ENCODE measurements at places on chromosomes 6 and 20.

GRCh38 chr6:109358204-109358603, 24.1 kb downstream of the CD164 start:
- no peak for DNase-seq

DNA sequence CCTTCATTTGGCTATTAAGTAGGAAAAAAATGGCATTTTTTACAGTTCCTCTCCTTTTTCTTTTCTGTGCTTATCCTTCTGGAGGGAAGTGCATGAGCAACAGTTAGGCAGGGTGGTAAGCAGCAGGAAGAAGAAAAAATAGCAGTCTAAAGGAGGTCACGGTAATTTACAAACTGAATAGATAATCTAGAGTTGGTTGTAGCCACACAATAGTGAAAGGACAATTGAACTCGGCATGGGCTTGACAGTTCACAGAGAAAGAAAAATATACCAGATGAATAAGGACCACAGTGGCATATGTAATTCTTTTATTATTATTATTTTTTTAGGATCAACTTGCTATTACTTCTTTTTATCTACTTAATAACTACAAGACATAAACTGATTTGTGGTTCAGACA, 358.6 kb downstream of the BTBD9 start:
- DNase-seq, result no peak

DNA sequence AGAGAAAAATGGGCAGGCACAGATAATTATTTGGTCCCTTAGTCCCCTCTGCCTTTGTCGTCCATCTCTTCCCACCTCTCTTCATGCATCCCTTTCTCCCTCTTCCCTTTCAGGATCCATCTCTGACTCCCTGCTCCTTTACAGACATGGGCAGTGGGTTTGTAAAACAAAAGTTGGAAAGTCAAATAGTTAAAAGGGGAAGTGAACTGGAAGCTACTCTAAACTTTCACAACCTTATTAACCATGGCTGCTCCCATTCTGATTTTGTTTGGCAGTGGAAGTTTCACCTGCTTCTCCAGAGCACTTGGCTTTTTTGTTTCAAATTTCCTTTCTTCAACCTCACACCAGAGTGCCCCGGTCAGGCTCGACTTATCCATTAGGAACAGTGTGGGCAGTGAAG, 1.2 kb downstream of the HLA-DQA2 start:
- no peak for DNase-seq

GRCh38 chr6:20211941-20212391, 303 bp downstream of the MBOAT1 start:
- no peak for DNase-seq

DNA sequence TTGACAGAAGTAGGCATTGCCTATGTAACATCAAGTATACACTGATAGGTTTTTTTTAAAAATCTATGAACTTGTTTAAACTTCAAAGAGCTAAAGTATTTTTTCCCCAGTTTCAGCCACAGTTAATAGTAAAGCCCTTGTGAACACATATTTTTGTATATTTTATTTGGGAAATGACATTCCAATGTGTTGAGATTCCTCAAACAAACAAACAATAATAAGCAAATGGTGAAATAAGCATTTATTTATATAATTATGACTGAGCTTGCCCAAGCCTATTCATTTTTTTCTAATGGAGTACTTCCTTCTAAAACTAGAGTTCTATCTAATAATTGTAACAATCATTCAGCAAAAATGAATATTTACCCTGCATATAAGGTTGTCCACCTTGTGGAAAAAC, 12.5 kb downstream of the SYCP2 start:
- no peak for DNase-seq

DNA sequence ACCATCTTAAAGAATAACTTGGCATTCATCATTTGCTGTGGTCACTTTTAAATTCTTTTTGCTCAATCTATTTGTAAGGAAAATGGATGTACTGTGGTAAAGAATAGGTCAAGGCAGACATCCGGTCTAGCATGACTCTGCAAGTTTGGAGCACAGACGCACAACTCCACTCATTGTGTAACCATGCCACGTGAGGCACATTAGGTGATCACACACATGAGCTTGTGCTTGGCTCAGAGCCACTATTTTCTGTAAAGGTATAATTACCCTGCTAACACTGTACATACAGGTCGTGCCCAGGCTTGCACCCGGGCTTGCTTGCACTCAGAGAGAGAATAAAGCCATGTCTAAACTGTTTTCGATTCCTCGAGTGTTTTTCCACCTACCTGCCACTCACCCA, 1289.1 kb upstream of the ADGRB3 start:
- DNase-seq, result no peak

DNA sequence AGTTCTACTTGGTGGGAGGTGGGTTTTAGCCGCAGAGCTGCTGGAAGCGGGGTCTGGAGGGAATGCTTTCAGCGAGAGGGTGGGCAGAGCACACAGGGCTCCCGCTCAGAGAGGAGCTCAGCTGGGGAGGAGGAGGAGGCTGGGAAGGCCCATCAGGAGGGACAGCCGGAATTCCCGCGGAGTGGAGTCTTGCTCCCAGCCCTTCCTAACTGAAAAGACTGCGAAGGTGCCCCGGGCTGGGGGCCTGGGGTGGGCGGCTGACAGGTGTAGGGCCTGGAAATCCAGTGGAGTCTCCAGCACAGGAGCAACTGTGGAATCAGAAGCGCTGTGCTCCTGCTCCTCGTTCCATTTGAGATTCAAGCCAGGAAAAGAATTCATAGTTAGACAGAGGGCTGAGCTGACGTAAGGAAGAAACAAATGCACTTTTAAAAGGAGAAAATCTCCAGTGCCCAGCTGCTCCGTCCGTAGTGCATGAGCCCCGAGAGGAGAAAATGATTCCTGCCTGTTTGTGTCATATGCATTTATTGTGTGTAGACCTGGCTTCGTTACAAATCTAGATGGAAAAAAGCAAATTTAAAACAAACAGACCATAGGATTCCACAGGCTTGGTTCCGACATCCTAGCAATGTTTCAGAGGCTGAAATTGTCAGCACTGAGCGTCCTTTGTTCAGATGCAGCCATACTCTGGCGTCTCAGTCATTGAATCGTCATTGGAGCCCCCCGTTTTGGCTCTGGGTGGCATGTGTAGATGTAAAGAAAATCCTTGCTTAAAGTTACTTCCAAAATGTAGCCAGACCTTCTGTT, 197.7 kb downstream of the SMOC2 start:
- DNase-seq, result no peak
